ENCODE measurements at places on chromosomes 2 and 18.

- no peak for DNase-seq
These were observed 42.1 kb downstream of the ZC3H6 start for GRCh38 chr2:112317303-112318158.

DNA sequence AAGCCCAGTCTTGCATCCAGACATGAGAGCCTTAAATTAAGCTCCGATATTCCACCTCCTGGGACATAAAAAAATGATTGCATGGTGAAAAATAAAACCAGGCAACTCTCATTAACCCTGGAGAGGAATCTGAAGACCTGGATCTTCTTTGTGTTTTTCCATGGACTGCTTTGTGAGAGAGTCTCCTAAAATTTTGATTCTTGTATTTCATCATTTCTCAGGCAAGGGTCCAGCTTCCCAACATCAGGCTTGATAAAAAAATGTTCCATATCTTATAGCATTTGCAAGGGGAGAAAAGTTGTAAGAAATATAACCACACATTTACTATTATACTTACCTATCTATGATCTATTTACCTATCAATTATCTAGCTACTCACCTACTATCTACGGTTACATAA is 327.5 kb upstream of the SPHKAP start:
- no peak for DNase-seq

- DNase-seq: no peak
These were observed 111.9 kb downstream of the RGPD3 start for GRCh38 chr2:106356291-106356690.

DNA sequence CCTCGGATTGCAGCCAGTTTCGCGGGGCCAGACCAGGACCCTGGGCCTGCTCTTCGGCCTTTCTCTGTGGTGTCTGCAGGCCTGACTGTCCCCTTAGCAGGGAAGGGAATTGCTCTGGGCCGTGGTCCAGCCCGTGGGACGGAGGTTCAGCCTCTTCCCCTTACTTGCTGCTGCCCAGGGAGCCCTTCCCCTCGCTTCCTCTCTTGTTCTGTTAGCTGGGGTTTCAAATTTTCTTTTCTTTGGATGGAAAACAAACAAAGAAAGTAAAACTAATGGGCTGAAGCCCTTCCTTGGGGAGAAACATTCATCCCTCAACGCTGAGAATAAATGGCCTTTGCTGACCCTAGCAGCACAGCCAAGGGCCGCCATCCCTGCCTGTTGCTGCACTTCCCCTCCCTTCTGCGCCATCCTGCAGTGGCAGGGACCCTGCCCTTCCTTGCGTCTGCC is 52.4 kb downstream of the ASAP2 start:
- DNase-seq: no peak

GRCh38 chr2:165837122-165837521 is 43.1 kb upstream of the GALNT3 start:
- no peak for DNase-seq

All from H1 (cell line).